ENCODE measurements at places on chromosomes 1 and 21. TPM values are rescaled to one million over a fixed set of nuclear protein-coding genes. Genes with fewer than 3 reads are reported as not detected.

DNA sequence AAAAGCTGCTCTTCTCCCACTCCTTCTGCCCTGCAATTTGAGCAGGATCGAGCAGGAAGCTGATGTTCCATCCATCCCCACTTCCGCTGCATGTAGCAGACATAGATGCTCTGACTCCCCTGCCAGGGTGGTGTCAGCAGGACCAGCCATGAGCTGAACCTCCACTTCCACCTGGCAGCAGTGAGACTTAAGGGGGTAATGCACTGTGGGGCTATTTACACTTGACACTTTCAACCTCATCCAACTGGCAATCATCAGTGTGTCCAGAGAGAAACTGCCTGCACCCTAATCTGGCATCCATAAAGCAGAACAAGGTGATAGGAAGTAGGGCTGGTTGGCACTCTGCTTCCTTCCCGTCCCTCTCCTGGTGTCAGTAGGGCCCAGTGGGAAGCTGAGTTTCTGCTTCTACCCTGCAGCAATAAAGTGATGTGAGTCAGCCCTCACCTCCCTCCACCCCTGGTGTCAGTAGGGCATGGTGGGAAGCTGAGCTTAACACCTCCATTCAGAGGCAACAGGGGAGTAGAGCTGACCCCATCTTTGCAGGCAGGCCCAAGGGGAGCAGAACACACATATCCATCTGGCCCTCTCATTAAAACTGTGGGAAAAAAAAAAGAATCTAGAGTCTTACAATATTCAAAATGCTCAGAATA, 272.3 kb downstream of the PTPRU start:
- no peak for DNase-seq

- DNase-seq, result no peak
Measured at GRCh38 chr1:16724718-16725438, 15.4 kb upstream of the RNU1-4 start.

DNA sequence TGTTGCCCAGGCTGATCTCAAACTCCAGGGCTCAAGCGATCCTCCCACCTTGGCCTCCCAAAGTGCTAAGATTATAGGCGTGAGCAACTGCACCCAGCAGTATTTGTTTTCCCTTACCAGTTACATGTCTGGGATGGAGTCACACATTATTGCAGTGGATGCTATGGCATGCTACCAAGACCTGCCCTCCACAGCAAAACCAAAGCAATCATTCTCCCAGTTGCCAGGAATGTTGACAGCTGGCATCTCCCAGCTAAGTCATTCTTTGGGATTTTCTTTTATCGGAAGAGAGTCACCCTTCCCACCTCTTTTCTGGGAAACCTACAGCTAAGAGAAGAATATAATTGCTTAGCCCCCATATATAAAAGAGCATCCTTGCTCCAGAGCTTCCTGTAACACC, 49.4 kb upstream of the RGS7 start:
- DNase-seq, result no peak

GRCh38 chr1:9758559-9759121, 65.1 kb downstream of the CLSTN1 start:
- DNase-seq, result no peak

DNA sequence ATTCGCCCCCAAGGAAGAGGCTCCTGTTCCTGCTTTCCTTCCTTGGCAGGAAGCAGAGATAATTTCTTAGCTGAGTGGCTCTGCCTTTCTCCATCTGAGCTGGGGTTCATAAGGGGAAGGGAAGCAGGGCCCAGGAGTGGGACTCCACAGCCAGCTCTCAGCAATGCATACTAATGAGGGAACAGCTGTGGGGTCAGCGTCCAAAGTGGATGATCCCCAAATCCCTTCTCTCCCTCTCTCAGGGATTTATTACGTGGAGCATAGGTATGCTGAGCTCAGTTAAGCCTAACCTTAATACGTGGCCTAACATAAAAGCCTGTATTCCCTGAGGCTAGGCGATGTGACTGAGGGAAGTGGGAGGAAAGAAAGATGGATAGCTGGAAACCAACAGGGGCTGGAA, 87.3 kb upstream of the CTTNBP2NL start:
- DNase-seq, result no peak

DNA sequence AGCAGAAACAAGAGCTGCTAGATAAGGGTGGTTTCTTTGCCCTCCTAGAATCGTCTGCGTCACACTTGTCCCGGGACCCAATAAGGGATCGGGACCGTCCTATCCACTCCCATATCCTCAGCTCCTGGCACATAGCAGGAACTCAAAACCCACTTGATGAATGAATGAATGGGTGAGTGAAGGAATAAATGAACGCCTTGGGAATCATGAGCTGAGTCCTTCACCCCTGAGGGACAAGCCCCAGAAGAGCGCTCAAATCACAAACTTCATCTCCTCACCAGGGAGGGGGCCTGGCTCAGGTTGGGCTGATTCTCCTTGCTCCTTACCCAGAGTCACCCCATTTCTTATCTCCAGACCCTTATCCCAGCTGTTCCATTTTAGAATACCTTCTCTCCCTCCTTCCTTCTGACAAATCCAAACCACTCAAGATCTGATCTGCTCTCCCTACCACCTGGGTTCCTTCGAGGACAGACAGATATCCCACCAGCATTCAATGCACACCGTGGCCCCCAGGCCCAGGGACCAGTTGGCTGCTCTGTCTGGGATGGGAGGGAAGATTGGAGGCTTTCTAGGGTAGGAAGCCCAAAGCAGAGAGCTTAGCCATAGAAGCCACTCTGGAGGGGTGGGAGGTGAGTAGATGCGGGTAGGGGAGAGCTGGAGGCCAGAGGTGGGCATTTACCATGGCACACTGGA, 643 bp upstream of the MOB3C start:
- DNase-seq, result no peak

DNA sequence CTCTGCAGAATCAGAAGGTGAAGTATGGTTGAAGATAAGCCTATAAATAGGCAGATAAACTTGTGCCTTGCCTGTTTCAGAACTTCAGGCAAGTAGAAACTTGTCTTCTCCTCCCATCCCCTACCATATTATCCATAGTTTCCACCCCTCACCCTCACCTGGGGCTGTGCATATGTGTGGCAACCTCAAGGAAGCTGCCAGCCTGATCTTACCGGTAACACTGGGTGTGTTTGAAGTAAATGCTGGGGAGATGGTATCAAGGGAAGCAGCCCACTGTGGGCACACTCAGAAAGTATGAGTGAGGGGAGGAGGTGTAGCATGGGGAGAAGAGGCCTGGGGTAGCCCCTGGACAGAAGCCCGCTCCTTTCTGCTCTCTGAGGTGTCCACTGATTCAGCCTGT, 14.5 kb downstream of the VANGL2 start:
- DNase-seq, result no peak

GRCh38 chr21:41064334-41064791, 103.6 kb upstream of the BACE2 start:
- no peak for DNase-seq

GRCh38 chr1:1196431-1197187, 9.8 kb downstream of the TNFRSF18 start:
- DNase-seq, result no peak

DNA sequence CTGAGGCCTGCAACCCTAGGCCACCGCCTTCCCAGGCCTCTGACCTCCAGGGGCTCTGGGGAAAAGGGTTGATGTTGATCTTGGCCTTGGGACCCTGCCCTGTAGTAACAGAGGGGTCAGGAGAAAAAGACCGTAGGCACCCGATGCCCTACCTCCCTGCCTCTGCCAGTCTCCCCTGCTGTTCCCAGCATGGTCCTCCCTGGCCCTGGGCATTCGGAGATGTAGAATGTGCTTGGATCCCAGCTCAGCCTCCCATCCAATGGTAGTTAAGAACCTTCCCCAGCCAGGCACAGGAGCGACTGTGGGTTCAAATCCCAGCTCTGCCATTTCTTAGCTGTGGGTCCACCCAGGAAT, 72.0 kb upstream of the TARDBP start:
- DNase-seq, result no peak

DNA sequence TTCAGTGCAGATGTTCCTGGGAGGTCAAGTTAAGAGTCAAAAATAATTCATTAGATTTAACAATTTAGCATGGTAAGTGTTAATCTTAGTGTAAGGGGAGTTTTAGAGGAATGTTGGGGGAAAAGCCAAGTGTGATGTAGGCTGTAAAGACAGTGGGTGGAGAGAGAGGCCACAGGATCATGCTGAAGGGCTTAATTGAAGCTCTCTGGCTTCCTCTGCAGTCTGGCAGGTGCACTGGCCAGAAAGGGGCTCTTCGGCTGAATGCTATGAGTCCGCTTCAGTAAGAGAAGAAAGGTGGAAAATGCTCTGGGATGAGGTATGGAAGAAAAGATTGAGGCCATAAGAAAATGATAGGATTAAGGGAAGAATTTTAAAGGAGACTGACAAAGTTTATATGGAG, 3.0 kb downstream of the BRDT start:
- no peak for DNase-seq

GRCh38 chr1:167429612-167430011, 88.7 kb downstream of the CD247 start:
- no peak for DNase-seq

- DNase-seq, result no peak
Measured at GRCh38 chr1:30700528-30701257, 22.7 kb downstream of the MATN1 start.

- no peak for DNase-seq
Measured at GRCh38 chr1:65772607-65773006, 20.1 kb upstream of the PDE4B start.

- DNase-seq, result no peak
Measured at GRCh38 chr1:167683641-167684502, 37.9 kb upstream of the MPZL1 start.

- DNase-seq, result no peak
Measured at GRCh38 chr1:65793359-65793732, 651 bp downstream of the PDE4B start.

DNA sequence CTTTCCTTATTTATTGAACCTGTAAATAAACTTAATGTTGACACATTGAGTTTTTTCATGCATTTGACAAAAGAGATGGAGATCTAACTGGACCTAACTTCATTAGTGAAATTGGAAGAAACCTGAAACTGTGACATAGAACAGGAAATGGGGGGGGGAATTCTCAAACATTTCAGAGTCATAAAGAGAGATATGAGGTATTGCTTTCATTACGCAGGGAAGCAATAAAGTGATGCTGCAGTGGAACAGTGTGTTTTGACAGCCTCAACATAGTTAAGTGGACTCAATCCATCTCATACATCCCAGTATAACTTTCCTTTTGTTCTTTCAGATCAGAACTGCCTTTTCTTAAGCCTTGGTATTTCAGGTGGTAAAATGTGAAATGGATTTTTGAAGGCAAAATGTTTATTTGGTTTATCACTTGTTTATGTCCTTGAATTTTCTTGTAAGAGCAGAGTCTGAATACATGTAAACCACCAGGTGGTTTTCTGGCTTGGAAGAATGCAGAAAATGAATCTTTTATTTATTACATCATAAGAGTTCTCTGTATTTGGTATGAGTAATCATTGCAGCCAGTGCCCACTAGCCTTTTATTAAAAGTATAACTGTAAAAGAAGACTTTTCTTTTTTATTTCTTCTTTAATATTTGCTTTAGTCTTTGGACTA, 132.5 kb downstream of the ZNF326 start:
- no peak for DNase-seq

- DNase-seq, result no peak
Measured at GRCh38 chr1:170445096-170445495, 86.9 kb upstream of the GORAB start.

DNA sequence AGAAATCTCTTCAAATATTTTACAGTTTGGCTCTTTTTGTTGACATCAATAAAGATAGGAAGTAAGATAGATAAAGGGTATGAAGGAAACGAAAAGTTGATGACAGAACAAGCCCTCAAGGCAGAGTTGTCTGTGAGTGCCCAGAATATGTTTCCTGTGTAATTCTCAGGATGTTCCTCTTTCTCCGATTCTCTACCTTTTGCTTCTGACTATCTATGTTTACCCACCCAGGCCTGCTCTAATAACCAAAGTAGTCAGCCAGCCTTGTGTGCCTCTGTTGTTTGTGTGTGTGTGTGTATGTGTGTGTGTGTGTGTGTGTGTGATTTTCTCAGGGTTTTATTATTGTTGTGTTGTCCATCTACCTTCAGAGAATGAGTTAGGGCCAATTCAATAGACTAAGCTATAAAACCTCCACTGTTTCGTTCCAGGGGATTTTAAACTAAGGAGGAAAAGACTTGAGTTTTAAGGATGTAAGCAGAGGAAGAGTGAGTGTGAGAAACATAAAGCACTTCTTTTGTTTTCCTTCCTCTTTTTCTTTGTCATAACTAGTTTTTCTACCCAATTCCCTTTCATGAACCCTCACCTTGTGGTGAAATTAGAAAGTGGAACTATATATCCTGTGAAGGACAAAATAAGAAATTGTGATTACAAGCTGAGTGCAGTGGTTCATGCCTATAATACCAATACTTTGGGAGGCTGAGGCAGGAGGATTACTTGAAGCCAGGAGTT, 627.4 kb upstream of the NR5A2 start:
- DNase-seq, result no peak

- no peak for DNase-seq
Measured at GRCh38 chr1:59669752-59670312, 144.9 kb upstream of the HOOK1 start.

- DNase-seq, result no peak
Measured at GRCh38 chr1:30809514-30810263, 52.1 kb upstream of the LAPTM5 start.

- DNase-seq, result no peak
Measured at GRCh38 chr1:89686520-89686919, 53.6 kb downstream of the LRRC8C start.

DNA sequence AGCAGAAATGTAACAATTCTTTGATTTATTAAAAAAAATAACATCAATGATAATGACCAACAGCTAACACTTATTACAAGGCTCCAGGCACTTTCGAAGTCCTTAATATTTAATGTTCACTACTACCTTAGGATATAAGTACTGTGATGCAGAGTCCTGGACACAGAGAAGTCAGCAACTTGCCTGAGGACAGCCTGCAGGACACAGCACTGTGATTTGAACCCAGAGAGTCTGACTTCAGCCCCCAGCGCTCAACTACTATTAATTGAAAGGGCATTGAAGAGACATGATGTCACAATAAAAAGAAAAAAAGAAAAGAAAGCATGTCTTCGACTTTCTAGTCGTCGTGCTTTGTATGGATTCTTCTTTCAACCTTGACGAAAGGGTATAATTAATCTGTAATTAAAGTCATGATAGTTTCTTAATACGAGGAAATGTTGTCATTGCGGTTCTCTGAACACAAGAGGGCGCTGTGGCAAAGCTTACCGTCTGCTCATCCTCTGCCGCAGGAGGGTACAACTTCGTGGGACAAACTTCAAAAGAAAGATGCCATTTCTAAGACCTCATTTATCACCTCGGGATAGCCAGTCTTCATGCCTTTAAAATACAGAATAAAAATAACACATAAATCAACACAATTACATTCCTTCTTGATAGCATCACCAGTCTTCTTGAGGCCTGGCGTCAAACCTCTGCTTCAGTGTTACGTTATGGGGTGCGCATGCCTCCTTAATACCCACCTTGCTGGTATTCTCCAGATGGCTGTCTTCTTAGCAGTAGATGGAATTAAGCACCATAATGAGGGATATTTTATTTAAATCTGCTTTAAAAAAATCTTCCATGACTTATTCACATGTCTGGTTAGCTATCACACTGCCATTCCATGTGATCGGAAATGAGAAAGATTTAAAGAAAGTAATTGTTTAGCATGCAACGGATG, 240.1 kb downstream of the DISC1 start:
- DNase-seq, result peak; percentile 40

NID1 gene
- 0.08 TPM for total RNA-seq

DLGAP3 gene
- total RNA-seq, result 0.34 TPM

BARHL2 gene
- not detected for total RNA-seq

TMEM82 gene
- total RNA-seq, result not detected

OR2T4 gene
- total RNA-seq, result not detected

TADA1 gene
- 15.8 TPM for total RNA-seq

RASSF5 gene
- total RNA-seq, result 153 TPM

SPATA6 gene
- 4.1 TPM for total RNA-seq

FAM110D gene
- total RNA-seq, result not detected

TEDDM1 gene
- total RNA-seq, result not detected

DNAJC11 gene
- total RNA-seq, result 20.6 TPM

CCDC27 gene
- not detected for total RNA-seq
